ELF-1 (cell line): ENCODE measurements at places on chromosomes 1 and 21.
A peak's percentile ranks its signal among the peaks of the same experiment; 100 is the strongest.

GRCh38 chr1:70017770-70018169 is 187.6 kb downstream of the LRRC40 start:
- no peak for DNase-seq

DNA sequence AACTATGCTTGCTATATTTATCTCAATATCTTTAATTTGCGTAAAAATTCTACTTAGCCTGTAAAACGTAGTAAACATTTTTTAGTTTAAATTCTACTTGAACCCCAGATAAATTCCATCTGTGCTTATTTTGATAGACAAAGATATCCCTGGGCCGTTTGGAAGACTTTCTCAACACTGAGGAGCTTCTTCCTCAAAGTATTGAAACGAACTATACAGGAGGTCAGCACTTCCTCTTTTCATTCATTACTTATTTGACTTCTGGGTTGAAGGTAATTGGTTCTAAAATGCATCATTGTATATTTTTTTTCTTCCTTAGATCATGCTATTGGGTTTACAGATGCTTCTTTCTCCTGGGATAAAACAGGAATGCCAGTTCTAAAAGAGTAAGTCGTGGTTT is 74.7 kb downstream of the HSPA13 start:
- no peak for DNase-seq

GRCh38 chr1:119956306-119956705 is 60.0 kb upstream of the ADAM30 start:
- DNase-seq = no peak

- no peak for DNase-seq
Measured at GRCh38 chr1:2253797-2254480, 25.8 kb downstream of the SKI start.

DNA sequence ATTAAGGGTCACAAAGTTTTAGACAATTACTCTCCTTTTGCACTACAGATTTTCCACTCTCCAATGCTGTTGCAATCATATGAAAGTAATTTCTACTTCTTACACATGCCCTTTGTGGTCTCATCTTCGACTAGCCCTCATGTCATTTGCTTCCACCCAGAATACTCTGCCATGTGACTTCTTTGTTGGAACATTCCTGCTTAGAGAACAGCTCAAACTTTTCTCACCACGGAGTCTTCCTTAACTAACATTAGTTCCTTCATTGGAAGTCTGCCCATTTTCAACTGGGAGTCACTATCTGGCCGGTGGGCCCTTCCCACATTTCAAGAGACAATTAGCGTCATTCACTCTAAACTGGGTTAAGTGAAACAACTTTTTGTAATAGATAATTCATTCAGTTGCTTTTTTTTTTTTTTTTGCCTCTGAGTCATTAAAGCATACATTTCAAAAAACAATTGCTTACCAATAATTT is 142.6 kb upstream of the PALMD start:
- DNase-seq = no peak

DNA sequence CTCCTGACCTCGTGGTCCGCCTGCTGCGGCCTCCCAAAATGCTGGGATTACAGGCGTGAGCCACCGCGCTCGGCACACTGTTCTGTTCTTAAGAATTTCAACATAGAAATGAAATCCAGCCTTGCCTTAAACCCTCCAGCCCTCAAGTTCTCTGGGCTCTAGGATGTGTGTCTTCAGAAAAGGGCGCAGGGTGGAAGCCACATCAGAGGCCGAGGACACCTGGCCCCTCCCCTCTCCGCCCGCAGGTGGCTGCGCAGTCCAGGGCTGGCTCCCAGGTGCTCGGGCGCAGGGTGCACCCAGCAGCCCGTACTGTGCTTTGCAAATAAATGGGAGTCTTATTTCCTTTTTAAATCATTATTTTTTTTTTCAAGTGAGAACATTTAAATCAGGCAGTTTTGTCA is 2.0 kb upstream of the C1orf174 start:
- DNase-seq = no peak

GRCh38 chr1:219173758-219174459 is at the start of gene LYPLAL1:
Gene LYPLAL1, plus strand, starts transcription at chr1:219173878. Its CDS starts 13 bp downstream, at chr1:219173891.
- DNase-seq = peak; percentile 90

GRCh38 chr21:31218830-31219608 is 125.0 kb downstream of the TIAM1 start:
- DNase-seq = peak; percentile 44

- DNase-seq = no peak
Measured at GRCh38 chr1:175200678-175201521, 8.3 kb upstream of the KIAA0040 start.

DNA sequence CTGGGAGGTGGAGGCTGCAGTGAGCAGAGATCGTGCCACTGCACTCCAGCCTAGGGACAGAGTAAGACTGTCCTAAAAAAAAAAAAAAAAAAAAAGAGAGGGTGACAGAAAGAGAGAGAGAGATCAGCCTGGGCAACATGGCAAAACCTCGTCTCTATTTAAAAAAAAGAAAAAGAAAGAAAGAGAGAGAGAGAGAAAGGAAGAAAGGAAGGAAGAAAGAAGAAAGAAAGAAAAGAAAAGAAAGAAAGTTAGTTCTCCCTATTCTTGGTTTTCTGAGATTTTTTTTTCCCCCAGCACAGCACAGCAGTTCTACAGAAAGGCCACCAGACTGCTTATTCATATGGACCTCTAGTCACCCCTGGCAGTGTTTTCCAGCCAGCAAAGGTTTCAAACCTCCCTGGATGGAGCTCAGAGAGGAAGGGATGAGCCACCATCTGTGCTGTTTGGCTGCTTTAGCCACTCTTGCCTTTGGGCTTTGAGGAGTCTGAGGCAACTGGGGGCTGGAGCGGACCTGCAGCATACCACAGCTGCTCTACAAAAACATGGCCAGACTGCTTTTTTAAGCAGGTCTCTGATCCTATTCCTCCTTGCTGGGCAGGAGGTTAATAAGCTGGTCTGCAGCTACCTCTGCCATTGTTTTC is 10.6 kb downstream of the S100A6 start:
- DNase-seq = peak; percentile 62

DNA sequence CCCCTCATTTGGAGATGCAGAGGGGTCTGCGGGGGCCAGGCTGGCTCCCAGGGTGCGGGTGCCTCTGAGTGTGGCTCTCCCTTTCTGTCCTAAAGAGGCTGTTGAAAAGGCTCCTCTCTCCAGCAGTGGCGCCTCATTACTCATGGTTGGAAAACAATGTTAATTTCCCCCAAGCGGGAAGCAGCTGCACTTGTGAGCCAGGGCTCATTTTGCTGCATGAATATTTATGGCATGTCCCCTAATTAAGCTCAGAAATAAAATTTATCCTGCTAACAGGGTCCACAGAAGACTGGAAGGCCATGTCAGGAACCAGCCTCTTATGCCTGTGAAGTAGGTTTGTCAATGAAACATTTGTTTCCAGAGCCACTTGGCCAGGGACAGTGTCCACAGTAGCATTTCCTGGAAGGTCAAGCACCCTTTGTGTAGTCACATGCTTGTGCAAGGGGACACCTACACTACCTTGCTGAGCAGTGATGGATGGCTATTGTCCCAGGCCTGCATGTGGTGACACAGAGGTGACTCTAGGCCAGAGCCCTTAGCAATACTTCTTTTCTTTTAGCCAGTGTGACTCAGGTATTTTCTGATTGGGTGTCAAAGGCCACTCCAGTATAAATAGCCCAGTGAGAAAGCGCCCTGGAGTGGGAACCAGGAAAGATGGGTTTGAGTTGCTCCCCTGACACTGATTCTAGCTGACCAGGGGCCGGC is 259.0 kb downstream of the FOXD2 start:
- peak; percentile 39 for DNase-seq

DNA sequence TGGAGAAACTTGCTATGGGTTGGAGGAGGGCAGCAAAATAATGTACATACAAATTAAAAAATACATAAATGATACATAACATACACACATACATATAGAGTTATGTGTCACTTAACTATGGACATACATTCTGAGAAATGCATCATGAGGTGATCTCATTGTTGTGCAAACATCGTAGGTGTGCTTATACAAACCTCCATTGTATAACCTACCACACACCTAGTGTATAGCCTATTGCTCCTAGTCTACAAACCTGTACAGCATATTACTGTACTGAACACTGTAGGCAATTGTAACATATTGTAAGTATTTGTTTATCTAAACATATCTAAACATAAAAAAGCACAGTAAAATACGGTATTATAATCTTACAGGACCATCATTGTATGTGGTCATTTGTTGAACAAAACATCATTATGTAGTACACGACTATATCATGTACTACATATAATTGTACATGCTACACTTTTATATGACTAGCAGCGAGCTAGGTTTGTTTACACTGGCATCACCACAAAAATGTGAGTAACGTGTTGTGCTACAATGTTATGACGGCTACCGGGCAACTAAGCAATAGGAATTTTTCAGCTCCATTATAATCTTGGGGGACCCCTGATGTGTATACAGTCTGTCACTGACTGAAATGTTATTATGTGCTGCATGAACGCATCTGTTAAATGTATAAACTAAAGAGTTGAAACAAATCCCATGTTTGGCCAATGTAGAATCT is 35.5 kb downstream of the ITGB3BP start:
- DNase-seq = no peak

GRCh38 chr1:151898519-151898991 is 10.8 kb downstream of the THEM4 start:
- DNase-seq = no peak

- DNase-seq = no peak
Measured at GRCh38 chr1:12617511-12617900, 504 bp downstream of the DHRS3 start.

DNA sequence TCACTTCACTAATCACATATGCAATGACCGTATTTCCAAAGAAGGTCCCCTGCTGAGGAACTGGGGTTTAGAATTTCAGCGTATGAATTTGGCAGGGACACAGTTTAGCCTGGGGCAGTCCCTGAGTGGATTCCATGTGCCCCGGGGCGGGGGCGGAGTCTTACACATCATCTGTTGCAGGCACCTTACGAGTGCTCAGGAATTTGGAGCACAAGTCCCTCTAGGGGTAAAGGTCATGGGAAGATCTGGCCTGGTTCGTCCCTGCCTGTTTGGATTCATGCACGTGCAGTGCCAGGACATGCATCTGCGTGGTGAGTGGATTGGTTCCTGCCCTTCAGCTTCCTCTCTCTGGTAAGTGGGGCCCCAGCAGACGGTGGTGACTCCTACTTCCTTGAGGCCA is 208.3 kb upstream of the C1orf174 start:
- peak; percentile 89 for DNase-seq

GRCh38 chr1:12177999-12178441 is 11.2 kb downstream of the TNFRSF1B start:
- DNase-seq = no peak

DNA sequence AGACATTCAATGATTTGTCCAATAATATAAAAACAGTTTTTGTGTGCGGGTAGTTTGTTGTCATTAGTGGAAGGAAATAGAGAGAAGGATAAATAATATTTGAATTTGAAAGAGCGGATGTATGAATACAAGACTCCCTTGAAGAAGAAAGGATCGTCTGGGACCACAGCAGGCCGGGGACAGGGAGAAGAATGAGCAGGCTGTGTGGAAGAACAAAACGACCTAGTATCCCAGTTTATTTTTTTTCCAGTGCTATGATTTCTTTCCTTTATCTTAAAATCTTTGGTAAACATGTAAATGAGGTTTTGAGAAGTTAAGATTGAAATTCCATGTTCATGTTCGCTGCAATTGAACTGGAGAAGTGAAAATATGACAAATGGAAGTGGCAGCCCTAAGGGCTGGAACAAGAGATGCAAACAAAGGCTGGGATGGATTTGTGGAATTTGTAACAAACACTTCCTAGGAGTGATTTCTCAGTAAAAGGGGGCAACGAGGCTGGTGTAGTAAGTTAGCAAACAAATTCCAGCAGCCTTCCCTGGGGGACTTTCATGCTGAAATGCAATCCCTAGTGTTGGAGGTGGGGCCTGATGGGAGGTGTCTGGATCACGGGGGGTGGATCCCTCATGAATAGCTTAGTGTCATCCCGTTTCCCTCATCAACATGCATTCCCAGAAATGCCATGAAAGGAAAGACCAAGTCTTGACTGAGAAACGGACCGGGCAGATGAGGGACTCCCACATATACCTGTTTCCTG is 10.2 kb upstream of the IFI16 start:
- DNase-seq = peak; percentile 97

- no peak for DNase-seq
Measured at GRCh38 chr1:229894532-229894931, 172.5 kb upstream of the GALNT2 start.

- DNase-seq = peak; percentile 7
Measured at GRCh38 chr1:98277118-98277517, 356.3 kb upstream of the DPYD start.

DNA sequence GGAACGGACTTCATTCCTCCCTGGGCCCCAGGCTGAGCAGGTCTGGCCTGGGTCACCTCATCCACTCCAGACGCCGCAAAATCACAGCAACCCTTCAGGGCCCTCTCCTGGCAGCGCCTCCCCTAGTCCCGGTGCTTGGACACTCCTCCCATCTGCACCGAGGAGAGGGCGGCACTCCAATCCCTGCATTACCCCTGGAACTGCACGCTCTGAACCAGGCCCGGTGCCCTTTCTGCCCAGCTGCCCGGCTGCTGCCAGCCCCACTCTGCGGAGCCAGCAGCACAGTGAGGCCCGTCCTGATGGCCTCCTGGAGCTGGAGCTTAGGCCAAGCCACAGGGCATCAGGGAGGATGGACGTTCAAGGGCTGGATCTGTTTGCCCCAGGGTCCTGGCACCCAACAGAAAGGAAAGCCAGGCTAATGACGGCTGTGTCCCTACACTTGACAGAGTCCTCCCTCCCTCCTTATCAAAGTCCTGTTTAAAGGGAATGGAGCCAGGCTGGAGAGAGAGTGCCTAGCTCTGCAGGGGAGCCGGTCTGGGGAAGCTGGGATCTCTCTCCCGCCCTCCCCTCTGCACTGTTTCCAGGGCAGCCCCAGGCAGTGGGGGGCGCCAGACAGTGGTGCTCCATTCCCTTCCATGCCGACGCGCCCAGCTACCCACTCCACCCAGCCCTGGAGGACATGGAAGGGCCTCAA is 12.7 kb downstream of the COL6A2 start:
- DNase-seq = peak; percentile 18

DNA sequence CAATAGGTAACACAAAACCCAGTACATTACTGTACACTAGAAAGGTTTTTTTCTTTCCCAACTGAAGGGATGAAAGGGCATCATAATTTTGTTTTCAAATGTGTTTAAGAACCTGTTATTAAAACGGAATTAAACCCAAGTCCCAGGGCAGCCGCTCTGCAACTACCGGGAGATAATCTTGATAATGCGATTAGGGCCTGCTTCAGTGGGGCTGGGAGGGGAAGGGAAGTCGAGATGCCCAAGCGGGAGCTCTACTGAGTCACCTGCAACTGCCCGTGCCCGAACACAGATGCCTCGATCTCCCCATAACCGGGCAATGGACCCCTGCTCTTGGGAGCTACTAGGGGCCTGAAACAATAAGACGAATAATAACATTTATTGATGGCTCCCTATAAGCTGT is 61.4 kb downstream of the KAZN start:
- no peak for DNase-seq

DNA sequence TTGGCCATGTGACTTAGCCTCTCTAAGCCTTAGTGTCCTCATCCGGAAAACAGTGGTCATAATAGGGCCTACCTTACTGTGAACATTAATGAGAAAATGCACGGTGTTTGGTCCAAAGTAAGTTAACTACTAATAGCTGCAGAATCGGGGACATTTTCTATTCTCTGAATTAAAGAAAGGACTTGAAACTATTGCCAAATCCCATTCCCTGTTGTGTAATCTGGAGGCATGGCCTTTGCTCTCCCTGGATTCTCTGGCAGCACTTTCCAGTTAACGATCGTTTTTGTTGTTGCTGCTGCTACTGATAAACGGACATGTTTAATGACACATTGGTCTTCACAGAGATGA is 30.5 kb downstream of the FMO4 start:
- DNase-seq = no peak
